A549 treated with Mapracorat at 1 μM for 4 hours (cell line): ENCODE measurements at places on chromosomes 3 and 15. TPM values are rescaled to one million over a fixed set of nuclear protein-coding genes. Genes with fewer than 3 reads are reported as not detected.

CAND2 gene
- total RNA-seq = 0.35 to 0.52 TPM (median 0.49 TPM) in 5 replicates

CLDN11 gene
- total RNA-seq = 0.13 to 0.21 TPM (median 0.18 TPM) in 3 of 5 replicates, not detected in the others

MAGEL2 gene
- not detected in 5 replicates for total RNA-seq

ITIH1 gene
- not detected in 5 replicates for total RNA-seq

OGG1 gene
- 12.7 to 21.2 TPM (median 16.9 TPM) in 5 replicates for total RNA-seq
